ENCODE measurements at places on chromosomes 11 and 22.

DNA sequence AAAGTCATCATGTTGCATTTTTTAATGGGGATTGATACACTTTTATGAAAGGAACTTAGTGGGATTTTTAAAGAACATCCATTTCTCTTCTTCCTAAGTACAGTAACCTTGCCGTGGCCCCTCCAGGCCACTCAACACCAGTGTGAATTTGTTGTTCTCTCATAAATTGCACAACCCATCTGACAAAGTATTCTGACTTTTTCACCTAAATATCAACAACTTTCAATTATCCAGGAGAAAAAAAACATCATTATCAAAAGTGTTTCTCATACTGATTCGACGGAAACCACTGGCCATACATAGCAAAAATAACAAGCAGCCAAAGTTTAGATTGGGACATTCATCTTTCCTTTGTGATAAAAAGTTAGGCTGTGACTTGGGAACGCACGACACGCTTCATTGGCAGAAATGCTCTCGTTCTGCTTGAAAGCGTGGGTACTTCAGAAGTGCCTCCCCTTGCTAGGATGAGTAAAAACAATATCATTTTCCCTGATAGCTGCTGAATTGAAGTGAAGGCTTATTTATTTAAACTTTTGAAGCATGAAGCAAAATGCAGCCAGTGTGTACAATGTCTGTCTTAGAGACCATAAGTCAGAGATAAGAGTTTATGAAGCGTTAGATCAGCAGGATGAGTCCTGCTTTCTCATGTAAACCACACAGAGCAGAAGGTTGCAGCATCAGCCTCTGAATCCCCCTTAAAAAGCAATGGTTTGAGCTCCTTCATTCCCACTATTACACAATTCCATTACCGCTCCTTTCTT lies 20.6 kb upstream of the EIF3M start:
- no peak for DNase-seq

GRCh38 chr11:87083029-87083428 lies 45.3 kb downstream of the TMEM135 start:
- peak; percentile 51 for DNase-seq

DNA sequence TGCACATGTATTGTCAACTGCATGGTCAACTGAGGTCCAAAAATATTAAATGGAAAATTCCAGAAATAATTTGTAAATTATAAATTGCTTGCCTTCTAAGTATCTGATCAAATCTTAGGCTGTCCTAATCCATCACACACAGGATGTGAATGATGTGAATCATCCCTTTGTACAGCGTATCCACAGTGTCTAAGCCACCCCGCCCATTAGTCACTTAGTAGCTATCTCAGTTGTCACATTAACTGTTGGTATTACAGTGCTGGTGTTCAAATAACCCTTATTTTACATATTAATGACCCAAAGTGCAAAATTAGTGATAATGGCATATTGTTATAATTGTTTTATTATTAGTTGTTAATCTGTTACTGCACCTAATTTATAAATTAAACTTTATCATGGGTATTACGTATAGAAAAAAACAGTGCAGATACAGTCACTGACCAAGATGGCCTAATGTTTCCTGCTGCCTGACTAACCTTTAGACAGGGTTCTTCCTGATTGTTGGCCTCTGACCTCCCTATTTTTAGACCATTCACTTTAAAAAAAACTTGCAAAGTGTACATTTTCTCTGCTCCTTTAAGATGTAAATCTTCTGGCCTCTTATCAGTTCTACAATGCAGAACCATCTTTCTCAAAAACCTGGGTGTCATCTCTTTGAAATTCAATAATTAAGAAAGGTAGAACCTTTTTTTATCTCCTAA lies 2.9 kb upstream of the SVIP start:
- DNase-seq: no peak

DNA sequence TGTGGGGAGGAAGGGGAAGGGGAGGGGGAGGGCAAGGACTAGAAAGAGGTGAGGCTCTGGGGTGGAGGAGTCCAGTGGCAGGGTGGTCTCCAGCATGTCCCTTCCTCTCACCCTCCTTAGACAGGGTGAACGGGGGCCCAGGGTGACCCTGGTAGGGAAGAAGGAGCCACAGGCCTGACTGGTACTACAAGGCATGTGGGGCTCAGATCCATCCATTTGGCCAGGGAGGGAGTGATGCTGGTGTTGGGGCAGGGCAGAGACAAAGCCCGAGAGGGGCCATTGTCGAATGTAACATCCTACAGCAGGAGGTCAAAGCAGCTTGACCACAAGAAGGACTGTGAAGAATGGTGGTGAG lies 69.0 kb upstream of the SHISAL1 start:
- DNase-seq: no peak

GRCh38 chr11:104146421-104146820 lies 17.5 kb downstream of the PDGFD start:
- DNase-seq: no peak

- no peak for DNase-seq
These were observed 16.4 kb upstream of the OR6M1 start for GRCh38 chr11:123822599-123822998.

DNA sequence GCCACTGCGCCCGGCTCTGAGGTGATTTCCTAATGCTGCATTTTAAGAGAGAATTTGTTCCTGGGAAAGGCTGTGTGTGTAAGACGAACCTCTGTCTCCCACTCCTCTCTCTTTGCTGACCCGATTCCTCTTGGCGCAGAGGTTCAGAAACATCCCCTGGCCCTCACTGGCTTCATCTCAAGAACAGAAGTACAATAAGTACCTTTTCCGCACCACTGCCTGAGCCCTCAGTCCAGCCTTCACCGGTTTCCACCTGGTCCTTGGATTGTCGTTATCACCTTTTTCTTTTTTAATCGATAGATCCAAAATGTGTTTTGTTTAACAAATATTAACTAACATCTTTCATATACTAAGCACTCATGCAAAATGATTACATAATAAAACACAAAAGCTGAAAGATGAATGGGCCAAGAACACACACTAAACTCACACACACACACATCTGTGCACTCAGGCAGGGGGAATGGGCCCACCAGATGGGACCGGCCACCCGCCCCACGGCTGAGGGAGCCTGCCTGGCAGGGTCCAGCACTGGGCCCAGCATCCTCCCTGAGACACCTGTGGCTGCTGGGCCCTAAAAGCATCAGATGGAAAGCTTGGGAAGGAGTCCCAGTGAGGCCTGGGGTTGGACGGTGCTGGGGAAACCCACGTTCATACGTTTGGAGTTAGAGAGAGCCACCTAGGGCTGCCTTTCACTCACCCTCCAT lies 50.4 kb upstream of the A4GALT start:
- no peak for DNase-seq

GRCh38 chr11:47843361-47844055 lies 4.6 kb downstream of the NUP160 start:
- DNase-seq: no peak

DNA sequence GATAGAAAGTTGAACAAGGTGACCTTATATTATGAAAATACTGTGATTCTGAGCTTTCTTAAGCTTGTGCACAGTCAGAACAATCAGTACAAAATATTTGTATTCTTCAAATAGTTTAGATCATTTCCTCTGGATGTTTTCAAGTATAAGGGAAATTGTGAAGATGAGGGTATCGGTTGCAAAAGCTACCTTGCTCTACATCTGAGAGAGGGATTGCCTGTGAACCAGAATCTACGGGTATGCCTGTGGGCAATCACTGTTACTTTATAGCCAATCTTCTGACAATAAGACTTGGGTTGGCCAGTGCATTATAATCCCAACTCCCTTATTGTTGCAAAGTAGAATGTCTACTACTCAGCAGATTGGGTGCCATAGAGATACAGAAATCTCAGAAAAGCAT lies 90.5 kb downstream of the NTM start:
- no peak for DNase-seq

All from ecto neural progenitor cell (in vitro differentiated cells).